ENCODE measurements at places on chromosomes 2 and 18.

- no peak for DNase-seq
These were observed 422 bp downstream of the OBSL1 start for GRCh38 chr2:219570924-219571310.

- DNase-seq, result no peak
These were observed 18.8 kb upstream of the CASP10 start for GRCh38 chr2:201164166-201164565.

- no peak for DNase-seq
These were observed 121.1 kb downstream of the SETBP1 start for GRCh38 chr18:44801781-44802180.

GRCh38 chr2:48433682-48434081 lies 96.3 kb upstream of the STON1 start:
- DNase-seq, result no peak

- DNase-seq, result no peak
These were observed 11.8 kb downstream of the CNDP2 start for GRCh38 chr18:74507927-74508326.

DNA sequence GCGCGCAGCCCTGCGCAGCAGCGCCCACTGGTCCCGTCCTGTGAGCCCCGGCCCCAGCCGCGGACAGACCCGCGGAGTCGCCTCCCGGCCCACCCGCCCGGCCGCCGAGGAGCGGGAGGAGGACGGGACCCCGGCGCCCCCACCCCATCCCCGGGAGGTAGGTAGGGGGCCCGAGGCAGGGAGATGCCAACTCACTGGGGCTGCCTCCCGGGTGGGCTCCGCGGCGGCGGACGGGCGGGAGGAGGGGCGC lies 160 bp downstream of the SPTBN1 start:
- DNase-seq, result no peak

DNA sequence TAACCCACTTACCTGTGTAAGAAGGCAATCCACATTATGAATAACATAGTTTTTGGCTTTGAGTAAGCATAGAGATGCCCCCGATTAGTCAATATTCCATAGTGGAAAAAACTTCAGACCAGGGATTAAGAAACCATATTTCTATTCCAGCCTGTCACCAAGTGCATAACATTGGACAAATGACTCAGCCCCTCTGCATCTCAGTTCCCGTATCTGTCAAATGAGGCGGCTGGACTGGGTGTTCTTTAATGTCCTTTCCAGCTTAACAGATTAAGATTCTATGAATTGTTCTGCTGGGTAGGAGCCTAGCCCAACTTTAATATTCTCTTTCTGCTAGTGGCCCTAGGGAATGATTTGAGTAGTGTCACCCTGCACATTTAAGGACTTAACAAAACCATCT lies 11.8 kb upstream of the FTCDNL1 start:
- no peak for DNase-seq

GRCh38 chr2:70536517-70537055 lies 17.0 kb downstream of the TGFA start:
- DNase-seq, result no peak

DNA sequence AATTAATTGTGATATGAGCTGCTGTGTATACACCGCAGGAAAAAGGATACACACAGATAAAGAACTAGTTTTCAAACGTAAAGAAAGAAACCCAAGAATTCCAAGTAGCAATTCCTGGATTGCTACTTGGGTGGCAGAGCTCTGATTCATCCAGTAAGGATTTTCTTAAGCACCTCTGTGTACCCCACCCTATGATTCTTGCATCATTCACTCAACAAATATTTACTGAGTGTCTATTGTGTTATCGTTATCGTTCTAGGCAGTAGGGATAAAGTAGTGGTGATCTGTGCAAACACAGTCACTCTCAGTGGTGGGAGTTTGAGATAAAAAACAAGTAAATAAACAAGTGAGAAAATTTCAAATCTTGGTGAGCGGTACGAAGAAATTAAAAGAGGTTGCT lies 4.9 kb upstream of the TMEM200C start:
- DNase-seq, result no peak

DNA sequence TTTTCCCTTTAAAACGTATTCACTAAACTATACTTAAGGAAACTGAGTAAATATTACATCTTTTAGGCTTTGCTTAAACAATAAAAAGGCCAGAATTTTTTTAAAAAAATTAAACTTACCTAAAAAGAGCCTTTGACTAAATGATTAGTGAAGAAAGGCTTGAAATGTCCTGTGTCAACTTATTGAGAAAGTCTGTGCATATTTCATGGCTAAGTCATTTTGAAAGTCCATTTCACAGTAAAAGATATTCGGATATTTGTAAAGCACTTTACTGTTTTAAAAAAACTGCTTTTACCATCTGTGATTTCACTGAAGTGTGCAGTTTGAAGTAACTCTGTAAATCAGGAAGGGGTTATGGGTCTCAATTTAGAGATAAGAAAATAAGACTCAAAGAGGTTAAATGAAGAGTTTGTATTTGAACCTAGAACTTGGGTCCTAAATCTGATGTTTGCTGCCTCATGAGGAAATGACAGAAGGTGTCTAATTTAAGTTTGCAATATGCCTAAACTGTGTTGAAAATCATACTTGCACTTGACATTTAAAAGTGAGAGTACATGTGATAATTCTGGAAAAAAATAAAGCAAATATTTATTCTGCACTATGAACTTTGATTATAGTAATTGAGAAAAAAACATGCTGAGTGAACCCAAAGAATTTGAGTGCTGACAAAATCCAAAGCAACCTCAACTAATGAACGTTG lies 50.5 kb downstream of the RAB27B start:
- no peak for DNase-seq

DNA sequence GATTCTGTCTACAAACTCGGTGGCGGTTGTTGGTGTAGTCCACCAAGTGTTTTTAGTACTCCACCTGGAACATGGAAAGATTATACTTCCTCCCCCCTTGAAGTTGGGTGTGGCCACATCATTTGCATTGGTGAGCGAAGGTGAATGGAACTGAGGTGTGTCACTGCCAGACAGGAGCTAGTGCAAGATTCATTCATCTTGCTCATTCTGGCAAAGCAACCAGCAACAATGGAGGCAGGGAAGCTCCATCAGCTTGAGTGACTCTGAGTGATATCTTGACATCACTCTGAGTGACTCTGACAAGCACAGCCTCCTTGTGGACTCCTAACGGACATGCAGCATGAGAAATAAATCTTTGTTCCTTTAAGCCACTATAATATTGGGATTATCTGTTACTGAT lies 54.7 kb upstream of the SLC1A4 start:
- no peak for DNase-seq

GRCh38 chr2:150482111-150482510 lies 5.4 kb downstream of the RND3 start:
- no peak for DNase-seq

GRCh38 chr2:11160731-11161455 lies 5.6 kb downstream of the SLC66A3 start:
- DNase-seq, result peak; percentile 34

DNA sequence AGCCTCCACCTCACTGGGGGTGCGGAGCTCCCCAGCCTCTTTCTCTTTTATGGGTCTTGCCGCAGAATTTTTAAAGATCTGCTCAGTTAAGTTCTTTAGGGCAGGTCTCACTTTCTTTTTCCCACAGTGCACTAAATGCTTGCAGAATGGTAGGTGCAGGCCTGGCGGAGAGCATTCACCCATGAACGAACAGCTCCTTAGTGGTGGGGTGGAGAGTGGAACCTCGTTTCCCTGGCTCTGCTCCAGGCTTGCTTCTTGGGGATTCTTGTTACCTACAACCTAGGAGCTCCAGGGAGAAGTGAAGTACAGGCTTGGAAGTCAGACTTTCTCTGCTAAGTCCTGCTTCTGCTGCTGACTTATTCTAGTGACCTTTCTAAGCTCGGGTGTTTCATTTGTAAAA lies 70.3 kb upstream of the PXDN start:
- no peak for DNase-seq

DNA sequence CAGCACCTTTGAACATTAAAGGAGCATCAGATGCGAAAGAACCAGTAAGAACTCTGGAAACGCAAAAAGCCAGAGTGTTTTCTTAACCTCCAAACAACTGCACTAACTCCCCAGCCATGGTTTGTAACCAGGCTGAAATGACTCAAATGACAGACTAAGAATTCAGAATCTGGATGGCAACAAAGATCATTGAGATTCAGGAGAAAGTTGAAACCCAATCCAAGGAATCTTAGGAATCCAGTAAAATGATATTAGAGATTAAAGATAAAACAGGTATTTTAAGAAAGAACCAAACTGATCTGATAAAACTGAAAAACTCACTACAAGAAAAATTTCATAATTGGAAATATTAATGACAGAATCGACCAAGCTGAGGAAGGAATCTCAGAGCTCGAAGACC lies 116.7 kb downstream of the PTRHD1 start:
- no peak for DNase-seq

DNA sequence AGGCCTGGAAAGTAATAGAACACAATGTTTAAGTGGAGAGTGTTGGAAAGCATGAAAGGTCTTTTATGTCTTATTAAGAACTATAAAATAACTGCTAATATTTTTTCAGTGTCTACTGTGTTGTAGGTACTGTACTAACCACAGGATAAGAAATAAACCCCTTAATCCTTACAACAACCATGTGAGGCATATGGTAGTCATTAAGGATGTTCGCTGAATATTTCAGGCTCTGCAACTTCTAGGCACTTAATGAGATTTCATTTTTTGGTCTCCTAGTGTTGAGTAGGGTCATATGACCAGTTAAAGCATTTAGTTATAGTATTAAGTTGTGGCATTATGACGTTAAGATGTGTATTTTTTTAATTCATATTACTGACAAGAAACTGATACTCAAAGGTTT lies 346.6 kb upstream of the KCNH7 start:
- no peak for DNase-seq

DNA sequence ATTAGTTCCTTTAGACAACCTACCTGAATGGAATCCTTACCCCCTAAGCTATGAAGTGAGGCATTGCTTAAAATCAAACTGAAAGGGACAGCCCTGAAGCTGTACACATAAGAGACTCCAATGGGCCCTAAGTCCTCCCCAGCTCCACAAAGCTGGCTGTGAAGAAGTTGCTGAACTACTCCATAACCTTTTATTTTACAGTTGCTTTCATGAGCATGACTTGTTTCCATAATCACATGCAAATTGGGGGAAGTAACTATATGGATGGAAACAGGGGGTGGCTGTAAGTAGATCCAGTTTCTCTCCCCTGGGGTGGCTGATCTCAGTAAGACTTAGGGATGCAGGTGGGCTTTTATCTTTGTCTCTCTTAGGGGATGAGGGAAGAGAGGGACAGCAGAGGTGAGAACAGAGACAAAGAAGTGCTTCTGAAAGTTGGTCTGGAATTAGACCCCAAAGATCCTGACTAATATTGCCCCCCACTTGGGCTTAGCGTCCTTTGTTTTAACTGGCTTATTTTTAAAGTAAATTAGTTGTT lies 5.5 kb downstream of the FZD5 start:
- DNase-seq, result no peak

DNA sequence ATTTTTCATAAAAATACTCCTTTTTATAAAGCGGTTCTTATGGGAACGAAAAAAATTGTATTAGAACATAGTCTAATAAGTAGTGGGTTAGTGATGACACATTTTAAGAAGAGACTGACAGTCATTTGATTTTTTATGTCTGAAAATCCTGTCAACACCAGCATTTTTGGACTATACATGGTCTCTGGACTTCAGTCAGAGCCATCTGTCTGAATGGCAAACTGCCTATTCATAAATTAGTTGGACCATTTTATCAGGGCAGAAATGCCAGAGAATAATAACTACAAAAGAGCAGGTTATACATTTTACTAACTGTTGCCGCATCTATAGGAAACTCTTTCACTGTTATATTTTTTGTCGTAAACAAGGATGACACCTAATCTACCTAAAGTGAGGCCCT lies 437.6 kb downstream of the ZNF804A start:
- no peak for DNase-seq

DNA sequence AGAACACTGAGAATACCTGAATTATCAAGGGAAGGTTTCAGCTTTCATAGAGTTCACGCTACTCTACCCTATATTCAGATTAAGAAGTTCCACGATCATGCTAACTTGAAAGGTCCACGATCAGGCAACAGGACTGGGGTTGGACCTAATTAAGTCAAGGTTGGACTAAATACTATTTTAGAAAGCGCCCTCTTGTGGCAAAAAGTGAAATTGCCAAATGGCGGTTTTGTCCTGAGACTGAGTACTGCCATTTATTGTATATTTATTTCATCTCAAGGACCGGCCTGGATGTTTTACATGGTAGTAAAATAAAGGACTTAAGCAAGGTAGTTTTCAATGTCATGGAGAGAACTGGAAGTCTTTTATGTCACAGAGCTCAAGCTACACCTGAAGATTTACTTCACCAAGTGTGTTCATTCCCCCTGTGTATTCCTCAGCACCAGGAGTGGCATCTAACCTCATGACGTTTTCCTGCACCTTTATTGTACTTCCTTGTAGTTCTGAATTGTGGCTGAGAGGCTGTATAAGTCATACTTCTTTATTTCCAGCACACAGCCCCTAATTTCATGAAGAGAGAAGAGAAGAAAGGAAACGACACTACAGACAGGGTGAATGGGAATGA lies 56.8 kb downstream of the SRD5A2 start:
- peak; percentile 60 for DNase-seq

DNA sequence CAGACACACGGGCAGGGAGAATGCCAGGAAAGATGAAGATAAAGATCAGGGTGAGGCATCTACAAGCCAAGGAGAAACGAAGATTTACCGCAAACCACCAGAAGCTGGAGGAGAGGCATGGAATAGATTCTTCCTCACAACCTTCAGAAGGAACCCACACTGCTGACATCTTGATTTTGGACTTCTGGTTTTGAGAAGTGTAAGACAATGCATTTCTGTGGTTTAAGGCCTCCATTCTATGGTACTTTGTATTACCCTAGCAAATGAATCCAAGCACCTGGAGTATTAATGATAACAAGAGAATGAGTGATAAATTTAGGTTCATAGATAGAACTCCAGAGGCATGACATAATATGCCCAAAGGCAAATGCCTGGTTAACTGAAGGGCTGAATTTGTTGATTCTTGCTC lies 11.8 kb upstream of the FN1 start:
- DNase-seq, result no peak

DNA sequence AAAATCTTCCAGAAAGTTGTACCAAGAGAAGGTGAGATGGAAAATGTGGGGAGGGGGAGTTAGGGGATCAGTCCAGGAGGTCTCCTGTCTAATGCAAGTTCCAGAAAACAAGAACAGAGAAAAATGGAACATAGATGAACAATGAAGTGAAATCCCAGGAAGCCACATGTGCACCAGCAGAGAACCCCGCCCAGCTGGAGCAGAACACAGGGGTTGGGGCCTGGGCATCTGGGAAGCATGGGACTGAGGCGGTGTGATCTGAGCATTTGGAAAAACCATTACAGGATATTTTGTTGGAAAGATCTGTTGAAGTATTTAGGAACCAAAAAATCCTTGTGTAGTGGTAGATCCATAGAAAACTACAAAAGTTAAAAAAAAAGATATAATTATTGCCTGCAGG lies 133.7 kb downstream of the INO80D start:
- no peak for DNase-seq

GRCh38 chr2:235804676-235805075 lies 310.8 kb downstream of the AGAP1 start:
- no peak for DNase-seq

- peak; percentile 35 for DNase-seq
These were observed 27.1 kb downstream of the CRACDL start for GRCh38 chr2:98908931-98909316.

- no peak for DNase-seq
These were observed 41.0 kb upstream of the TAF4B start for GRCh38 chr18:26185267-26185666.

GRCh38 chr18:3148930-3149535 lies 70.7 kb downstream of the MYOM1 start:
- no peak for DNase-seq
